Upper lobe of right lung (tissue), 1 donor: ENCODE measurements at places on chromosomes 11 and 22.

DNA sequence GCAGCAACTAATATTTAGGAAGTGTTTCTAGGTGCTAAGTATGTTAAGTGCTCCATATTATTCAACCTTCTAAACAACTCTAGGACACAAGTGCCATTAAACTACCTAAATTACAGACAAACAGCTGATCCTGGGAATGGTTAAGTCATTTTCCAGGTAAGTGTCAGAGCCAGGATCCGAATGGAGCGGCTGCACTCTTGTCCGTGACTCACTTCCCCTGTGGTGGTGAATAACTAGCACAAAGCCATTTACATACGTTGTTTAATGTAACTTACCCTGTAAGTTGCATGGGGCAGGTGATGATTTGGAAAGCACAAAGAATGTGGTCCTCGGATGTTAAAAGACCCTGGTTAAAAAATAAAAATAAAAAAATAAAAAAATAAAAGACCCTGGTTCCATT, 8.8 kb upstream of the PRG2 start:
- DNase-seq: no peak

GRCh38 chr11:13207665-13208594, 69.7 kb upstream of the BMAL1 start:
- peak; percentile 70 for DNase-seq

DNA sequence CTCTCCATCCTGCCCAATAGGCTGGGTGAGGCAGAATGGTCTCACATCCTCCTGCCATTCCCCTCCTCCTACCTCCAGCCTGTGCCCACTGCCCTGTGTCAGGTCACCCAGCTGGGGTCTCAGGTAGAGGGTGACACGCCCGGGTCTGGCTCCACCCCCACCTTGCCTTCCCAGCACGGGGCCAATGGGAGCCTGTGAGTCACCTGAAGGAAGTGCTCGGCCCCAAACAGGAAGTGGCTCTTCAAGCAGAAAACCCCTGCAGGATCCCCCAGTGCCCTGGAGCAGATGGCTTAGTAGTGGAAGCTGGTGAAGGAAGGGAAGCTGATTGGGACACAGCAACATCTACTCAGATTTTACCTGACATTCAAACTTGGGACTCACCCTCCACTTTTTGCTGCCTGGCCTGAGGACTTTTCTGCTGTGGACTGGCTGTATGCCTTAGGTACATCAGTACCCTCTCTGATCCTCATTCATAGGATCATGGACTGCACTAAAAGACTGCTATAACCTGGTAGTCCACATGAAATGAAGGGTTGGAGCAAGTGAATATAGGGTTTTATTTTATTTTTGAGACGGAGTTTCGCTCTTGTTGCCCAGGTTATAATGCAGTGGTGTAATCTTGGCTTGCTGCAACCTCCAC, 33.4 kb downstream of the GDPD5 start:
- no peak for DNase-seq

DNA sequence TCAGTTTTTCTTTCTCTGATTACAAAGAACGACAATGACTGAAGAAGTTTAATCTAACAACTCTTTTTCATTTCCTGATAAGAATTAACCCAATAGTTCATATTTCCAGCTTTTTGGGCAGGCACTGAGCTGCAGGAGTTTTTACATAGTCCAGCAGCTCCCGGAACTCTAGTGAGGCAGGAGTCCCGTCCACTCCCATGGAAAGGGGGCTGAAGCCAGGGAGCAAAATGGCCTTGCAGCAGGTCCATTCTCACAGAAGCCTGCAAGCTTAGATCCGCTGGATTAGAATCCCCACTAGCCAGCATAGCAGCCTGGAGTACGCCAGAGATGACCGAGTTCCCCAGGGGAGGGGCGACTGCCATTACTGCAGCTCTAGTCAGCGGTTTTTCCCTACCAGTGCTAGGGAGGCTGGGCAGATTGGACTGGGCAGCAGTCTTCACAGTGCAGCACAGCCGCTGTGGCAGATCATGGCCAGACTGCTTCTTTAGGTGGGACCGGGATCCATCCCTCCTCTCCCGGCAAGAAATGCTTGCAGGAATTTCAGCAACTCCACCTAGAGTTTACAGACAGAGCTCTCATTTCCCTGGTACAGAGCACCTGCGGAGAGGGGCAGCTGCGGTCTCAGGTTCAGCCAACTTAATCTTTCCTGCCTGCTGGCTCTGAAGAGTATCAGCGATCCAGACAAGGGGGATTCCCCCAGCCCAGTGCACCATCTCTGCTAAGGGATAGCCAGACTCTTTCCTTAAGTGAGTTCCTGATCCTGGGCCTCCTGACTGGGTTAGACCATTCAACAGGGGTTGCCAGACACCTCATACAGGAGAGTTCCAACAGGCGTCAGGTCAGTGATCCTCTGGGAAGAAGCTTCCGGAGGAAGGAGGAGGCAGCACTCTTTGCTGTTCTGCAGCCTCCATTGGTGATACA, 742 bp upstream of the CASP4 start:
- DNase-seq: peak; percentile 60

DNA sequence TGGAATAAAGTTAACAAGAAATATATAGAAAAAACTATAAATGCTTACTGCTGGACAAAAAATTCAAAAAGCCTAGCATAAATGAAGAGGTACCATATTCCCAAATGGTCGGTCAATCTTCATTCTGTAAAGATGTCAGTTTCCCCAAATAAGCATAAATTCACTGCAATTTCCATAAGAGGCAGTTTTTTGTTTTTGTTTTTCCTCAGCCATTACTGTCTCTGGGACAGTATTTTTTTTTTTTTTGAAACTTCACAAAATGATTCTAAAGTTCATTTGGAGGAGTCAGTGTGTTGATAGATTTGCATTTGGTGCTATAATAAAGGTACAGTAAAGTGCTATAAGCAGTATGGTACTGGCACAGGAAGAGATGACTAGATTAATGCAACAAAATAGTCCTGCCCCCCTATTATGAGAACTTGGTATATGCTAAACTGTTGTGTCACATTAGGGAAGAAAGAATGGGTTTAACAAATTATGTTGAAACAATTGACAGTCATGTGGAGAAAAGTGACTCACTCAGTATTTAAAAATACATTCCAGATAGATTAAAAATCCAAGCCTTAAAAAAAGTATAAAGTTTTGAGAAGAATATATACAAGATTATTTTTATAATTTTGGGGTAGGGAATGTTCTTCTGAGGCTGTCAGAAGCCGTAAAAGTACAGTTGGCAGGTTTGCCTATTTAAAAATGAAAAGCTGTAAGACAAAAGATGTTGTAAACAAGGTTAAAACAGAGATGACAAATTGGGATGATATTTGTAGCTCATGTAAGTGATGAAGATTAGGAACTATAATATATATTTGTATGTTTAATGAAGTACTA, 2.6 kb upstream of the FTH1 start:
- no peak for DNase-seq

DNA sequence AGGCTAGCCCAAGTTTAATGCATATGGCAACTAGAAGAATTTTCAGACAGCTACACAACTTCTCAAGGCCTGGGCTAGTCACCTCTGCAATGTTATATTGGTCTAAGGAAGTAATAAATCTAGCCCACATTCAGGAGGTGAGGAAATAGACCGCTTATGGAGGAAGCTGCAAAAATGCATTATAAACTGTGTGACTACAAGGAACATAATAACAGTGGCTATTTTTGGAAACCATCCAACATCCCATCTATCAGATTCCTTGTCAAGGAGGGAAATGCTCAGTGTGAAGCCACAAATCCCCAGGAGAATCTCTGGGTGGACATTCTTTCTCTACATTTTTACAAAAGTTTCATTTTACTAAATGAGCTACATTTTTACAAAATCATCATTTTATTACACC, 76.1 kb downstream of the BBOX1 start:
- no peak for DNase-seq

GRCh38 chr22:42946546-42947198, 68.3 kb downstream of the PACSIN2 start:
- DNase-seq: no peak

DNA sequence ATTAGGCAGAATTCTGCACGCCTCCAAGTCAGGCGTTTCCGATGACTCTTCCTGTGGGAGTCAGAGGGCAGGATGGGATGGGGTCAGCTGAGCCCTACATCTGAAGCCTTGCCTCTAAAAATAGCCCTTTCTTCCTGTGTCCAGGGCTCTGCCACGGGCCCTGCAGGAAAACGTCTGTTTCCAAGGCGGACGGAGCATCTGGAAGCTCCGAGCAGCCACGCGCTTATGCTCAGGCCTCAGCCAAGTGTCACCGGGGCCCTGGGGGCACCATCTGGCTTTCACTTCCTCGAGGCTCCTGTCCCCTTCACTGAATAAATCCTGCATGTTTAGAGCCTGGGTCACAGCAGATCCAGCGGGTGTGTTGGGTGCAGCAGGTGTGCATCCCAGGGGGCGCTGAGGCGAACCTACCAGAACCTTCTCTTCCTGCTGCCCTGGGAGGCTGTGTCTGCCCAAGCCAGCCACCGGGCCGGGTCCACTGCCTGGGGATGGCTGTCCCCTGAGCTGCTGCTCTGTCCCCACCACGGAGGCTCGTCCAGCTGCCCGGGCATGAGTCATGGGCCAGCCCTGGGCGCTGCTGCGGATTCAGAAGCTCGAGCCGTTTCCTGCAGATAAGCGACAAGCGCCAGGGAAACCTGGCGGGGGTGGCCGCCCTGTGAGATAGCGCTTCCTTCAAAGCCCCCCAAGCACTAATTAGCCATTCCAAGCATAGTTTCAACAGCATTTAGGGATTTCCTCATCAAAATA, 32.0 kb upstream of the LINC01488 start:
- DNase-seq: no peak

DNA sequence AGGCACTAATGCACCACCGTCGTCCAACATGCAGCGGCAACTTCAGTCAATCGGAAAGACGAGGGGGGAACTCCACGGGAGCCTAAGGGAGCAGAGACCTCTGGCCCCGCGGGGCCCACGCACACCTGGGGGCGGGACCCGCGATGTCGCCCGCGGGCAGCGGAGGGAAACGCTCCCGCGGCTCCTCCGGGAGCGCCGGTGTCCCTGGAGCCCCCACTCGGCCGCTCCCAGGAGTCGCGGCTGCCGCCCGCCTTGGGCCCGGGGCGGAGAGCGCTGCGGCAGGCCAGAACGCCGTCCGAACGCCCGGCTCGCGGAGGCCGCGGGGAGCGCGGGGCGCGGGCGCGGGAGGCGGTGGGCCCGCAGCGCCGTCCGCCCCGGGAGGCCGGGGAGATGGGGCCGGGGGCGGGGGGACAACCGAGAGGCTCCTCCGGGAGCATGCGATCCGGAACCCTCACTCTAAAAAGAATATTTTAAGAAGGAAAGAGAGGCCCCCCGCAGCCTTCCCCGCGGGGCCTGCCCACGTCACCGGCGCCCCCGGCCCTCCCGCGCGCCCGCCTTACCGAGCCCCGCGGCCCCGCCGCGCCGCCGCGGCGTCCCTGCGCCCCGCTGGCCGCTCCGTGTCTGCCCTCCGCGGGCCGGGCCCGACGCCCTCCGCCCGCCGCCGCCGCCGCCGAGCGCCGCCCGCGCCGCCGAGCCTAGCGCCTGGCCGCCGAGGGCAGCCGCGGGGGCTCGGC, 86.6 kb upstream of the ARHGAP32 start:
- DNase-seq: peak; percentile 69

- no peak for DNase-seq
Observed at GRCh38 chr11:17719028-17719937, at the start of gene MYOD1. MYOD1 (plus strand) TSS chr11:17719571; CDS start chr11:17719783, 212 bp downstream.

DNA sequence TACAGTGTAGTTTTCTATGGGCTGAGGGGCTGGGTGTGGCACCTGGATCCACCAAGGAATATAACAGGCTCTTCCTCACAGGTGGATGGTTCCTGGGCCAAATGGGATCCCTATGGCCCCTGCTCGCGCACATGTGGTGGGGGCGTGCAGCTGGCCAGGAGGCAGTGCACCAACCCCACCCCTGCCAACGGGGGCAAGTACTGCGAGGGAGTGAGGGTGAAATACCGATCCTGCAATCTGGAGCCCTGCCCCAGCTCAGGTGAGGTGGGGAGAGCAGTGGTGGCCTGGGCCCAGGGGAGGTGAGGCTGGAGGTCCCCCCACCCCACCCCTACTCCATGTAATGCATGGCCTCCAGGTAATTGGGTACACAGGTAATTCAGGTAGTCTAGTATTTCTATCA, 20.7 kb downstream of the ADAMTS15 start:
- DNase-seq: no peak

- no peak for DNase-seq
Observed at GRCh38 chr11:10476342-10476741, 21.3 kb downstream of the AMPD3 start.

GRCh38 chr22:46767249-46767985, 5.0 kb downstream of the TBC1D22A start:
- DNase-seq: no peak

DNA sequence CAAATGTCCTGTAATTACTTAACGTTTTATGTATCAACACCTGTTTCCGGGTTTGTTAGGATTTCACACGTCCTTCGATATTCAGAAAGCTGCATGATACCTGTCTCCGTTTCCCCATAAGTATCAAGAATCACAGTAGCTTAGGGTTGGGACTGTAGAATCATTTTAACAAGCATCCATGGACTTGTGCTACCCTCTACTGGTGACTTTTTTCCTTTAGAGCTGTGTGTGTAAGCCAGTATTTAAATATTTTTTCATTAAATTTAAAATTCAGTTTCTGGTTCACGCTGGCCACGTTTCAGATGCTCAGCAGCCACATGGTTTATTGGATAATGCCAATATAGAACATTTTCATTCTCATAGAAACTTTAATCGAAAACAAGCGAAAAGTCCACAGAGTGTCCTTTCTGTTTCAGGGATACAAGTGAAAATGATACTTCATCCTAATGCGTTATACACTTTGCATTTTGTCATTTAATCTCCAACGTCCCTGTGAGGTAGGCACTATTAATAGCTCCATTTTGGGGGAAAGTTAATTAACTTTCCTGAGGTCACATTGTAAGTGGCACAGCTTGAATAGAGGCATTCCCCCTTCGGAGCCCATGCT, 61.5 kb upstream of the SLC25A18 start:
- DNase-seq: no peak

GRCh38 chr11:56176318-56176717, at the start of gene OR5J2:
OR5J2 (plus strand) TSS chr11:56176618; CDS start chr11:56176618, 0 bp downstream.
- no peak for DNase-seq

DNA sequence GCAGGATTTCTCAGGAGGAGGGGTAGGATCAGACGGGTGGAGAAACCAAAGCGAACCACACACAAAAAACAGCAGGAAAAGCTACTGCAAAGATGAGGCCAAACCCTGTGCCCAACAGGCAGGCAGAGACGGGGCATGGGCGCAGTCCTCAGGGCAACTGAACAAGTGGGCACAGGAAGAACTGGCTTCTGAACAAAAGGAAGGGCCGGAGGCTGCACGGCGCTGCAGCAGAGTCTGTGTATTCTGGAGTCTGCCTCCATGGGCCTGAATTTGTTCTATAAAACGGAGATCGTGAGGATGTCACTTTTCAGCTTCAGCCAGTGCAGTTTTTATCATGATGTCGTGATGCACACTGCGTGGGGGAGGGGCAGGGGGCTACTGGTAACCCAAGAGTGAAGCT, 1026.0 kb downstream of the TBC1D22A start:
- DNase-seq: no peak

DNA sequence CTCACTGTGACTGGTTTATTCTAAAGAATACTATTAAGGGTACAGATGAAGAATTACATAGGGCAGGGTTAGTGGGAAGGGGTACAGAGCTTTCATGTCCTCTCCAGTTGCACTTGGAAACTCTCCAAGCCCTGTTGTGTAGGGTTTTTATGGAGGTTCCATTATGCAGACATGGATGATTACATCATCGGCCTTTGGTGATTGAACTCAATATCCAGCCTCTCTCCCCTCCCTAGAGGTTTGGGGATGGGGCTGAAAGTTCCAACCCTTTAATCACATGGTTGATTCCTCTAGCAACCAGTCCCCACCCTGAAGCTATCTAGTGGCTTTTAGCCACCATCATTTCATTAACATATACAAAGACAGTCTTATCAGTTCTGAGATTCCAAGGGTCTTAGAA, 472.6 kb downstream of the BUD13 start:
- DNase-seq: no peak
